Renal pelvis (tissue), 12 donors: ENCODE measurements at places on chromosomes 2 and 18.

DNA sequence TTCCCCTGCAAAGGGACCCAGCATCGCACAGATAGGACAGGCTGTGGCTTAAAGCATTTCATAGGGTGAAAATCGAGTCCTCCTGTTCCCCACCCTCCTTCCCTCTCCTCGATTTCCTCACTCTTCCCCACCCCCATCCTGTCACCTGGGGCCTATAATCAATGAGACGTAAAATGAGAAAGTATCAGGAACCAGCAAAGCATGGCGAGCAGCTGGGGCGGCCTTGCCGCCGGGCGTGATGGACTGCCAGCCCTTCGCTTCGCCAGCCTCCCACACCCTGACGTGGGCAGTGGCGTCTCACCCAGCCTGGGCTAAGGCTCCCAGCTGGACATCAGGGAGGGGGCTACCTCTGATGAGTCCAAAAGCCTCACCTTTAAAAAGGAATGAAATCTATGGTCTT lies 11.1 kb downstream of the SLC30A3 start:
- DNase-seq: no peak

DNA sequence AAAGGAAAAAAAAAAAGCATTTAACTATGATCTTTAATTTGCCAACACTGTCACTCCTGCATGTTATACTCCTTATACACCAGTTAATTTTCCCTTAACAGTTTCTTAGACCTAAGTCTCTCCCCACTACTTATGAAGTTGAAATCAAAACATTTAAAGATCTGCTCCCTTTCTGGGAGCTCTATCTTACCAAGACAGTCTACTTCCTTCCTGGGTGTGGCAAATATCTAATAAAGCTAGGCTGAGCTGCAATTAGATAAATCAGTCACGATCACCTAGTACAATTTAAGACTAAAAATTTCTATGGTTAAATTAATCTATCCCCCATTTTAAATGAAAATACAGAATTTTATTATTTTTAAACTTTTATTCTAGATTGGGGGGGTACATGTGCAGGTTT lies 33.4 kb downstream of the PUM2 start:
- no peak for DNase-seq

DNA sequence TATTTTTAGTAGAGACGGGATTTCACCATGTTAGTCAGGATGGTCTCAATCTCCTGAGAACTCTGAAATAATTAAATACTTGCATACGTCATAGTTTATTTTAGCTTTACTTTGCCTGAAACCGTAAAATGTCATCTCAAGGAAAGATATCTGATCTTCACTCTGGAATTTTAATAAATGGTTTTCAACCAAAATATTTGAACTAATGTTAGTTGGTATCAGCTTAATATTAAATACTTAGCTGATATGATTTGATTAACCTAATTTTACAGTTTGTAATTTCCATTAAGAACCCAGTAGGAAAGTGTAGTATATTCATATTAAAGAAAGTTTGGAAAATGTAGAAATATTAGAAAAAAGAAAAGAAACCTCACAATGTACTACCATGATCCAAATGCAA lies 41.4 kb upstream of the STON1 start:
- no peak for DNase-seq

DNA sequence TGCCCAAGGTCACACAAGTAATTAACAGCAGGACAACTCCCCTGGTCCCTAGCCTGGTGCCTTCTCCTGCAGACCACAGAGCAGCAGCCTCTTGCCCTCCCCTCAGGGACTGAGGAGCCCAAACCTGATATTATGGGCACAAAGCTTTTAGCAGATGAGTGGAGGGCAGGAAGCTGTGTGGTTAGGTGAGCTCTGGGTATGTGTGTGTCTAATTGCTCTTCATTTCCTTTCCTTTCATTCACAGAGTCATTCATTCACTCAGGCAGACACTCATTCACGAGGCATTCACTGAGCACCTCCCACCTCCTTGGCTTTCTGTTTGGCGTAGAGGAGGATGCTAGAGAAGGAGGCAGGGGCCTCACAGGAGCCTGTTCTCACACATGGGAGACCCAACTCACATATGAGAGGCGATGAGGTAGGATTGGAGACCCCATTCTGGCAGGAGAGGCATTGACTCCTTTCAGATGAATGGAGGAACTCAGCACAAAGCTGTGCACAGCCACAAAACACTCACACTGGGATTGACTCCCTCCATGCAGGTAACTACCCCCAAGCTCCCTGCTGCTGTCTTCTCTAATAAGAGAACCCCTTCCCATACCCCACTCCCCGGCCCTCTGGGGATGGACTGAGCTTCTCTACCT lies 306.8 kb upstream of the SKOR2 start:
- no peak for DNase-seq

DNA sequence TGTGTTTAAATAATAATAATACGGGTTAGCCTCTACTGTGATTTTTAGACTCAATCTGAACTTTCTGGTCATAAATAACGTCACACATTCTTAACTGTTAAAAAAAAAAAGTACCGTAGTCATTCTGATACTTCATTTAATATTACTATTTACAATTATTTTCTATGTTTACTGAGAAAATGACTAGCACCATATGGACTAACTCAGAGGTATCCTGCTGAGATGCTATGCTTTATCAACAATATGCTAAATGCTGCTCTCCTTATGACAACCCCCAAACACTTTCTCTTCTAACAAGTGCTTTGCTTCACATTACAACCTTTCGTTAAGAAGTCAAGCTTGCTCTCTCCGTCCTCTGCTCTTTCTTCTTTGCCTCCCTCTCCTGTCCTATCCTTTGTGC lies 182.1 kb downstream of the AFF3 start:
- no peak for DNase-seq

GRCh38 chr2:133054297-133054696 lies 384.3 kb upstream of the LYPD1 start:
- no peak for DNase-seq

- DNase-seq: no peak
Observed at GRCh38 chr2:232528746-232529460, 2.9 kb downstream of the CHRND start.

DNA sequence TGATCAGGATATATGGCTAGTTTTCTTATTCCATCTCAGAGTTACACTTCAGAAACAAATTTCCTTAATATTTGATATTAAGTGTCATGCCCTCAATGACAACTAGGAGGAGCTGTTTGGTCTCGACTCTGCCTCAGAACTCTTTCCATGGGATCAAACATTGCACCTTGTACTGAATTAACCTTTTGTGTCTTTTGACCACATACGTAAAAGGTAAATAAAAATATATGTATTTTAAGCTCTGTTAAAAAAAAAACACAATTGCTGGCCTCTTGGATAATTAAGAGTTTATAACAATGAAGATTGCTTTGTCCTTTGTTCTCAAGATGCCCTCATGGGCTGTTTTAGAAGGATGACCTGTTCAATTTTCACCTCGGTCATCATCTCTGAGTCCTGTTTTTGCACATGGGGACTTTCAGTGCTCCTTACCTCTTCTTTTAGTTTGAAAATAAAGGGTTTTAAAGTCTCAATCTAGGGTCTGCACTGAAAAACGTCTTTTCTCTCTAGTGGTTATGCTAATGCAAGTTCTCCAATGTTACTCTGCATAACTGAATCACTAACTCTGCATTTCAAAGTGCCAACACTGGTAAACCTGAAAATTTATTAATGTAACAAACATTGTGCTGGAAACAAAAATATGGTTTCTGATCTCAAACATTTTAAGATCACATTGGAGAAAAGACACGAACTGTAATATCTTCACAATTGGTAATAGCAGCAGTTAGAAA lies 18.8 kb upstream of the FN1 start:
- no peak for DNase-seq

- DNase-seq: no peak
Observed at GRCh38 chr18:36848609-36849008, 19.7 kb downstream of the KIAA1328 start.

DNA sequence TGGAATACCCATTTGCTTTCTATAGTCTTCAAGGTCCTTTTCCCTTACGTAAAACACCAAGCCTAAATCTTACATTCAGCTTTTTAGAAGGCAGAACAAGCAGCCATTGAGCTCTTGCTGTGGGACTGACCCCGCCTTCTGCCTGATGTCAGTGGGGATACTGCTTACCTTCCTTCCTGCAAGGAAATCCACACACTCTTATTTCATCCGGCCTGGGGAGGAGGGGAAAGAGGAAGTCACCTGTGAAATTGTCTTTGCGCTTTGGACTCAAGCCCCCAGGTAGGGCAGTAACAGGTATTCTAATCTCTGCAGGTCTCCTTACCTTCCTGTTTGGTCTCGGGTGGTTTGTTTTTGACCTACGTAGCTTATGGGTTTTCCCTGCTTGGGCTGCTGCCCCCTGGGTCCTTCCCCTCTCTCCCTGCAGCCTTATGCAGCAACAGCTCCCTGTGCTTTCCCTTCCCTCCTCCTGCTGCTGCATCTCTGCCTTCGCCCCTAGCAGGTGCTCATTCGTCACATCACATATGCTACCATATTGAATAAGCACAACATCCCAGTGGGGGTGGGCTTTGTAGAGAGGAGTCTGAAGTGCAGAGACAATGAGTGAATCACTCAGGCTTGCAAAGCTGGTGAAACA lies 402.5 kb upstream of the TRIB2 start:
- DNase-seq: peak; percentile 16

DNA sequence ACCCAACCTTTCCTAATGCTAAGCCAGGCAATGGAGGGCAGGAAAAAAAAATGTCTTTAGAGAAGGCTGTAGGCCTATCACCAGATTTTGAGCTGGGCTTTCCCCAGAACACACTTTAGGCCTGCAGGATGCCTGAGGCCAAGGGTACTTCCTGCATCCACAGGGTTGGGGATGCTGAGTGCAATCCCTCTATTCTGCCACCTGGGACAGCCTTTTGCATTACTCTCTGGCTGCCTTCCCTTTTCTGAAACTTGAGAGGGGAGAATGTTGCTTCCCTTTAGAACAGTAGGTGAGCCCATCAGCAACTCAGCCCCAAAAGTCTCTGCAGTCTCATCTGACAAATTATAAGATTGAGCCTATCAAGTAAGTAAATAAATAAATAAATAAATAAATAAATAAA lies 195.2 kb downstream of the SLC8A1 start:
- DNase-seq: no peak

DNA sequence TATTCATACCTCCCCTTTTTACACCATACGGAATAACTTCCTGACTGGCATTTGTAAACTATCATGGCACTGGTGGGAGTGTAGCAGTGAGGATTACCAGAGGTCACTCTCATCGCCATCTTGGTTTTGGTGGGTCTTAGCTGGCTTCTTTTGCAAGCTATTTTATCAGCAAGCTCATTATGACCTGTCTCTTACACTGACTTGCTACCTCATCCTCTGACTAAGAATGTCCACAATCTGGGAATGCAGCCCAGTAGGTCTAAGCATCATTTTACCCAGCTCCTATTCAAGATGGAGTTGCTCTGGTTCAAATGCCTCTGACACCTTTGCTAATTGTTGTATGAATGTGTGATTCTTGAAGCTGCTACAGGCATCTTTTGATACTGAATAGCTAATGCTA lies 950.8 kb upstream of the SLC39A10 start:
- no peak for DNase-seq

DNA sequence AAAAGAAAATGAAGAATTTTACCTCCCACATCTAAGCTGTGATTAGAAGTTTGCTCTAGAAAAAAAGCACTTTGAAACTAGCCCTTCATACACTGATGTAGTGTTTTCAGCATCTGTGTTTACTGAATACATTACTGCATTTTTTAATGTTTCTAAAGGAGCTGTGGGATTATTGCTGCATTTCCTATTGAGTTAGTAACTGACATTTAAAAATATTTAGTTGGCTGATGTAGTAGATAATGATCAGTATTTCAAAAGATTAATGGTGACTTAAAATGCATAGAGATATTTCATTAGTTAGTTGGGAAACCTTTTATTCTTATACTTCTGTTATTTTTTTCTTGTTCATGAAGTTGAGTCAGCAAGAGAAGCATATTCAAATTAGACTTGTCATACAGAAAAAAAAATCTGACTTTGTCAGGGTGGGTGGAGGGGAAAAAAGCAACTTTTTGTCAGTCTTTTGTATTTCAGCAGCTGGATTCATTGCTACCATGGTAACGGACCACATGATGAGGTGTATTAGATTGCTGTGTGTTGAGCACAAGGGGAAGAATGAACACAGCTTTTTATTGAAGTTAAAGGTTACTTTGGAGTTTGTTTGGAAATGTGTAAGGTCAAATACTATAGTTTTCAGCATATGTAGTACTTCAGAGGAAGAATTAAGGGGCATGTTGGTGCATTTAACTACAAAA lies at the start of gene DTNA:
TSS of gene DTNA (plus strand) at position 549 of the 692 bp plus-strand sequence. CDS start 45,679 bp downstream, outside the sequence.
- DNase-seq: peak; percentile 84

DNA sequence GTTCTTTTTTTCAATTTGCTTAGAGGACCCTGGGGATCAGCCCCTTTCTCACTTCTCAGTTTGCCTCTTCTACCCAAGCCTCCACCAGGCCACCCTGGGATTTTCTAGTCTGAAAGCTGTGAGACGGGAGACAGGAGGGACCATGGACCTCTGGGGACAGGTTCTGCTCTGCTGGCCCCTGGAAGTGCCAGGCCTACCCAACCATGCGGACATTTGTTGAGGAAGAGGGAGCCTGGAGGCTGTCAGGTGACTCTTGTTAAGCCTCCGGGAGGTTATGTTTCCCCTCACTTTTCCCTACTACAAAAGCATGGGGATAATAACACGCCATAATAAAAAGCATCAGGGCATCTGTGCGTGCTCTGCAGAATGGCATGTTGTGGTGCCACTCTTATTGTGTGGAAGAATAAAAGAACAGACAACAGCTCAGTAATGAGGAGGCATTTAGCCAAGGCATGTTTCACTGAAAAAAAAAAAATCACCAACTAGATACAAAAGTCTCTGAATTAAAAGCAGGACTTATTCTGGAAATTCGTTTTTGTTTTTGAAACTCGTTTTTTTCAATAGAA lies 48.3 kb upstream of the PLA2R1 start:
- DNase-seq: no peak

DNA sequence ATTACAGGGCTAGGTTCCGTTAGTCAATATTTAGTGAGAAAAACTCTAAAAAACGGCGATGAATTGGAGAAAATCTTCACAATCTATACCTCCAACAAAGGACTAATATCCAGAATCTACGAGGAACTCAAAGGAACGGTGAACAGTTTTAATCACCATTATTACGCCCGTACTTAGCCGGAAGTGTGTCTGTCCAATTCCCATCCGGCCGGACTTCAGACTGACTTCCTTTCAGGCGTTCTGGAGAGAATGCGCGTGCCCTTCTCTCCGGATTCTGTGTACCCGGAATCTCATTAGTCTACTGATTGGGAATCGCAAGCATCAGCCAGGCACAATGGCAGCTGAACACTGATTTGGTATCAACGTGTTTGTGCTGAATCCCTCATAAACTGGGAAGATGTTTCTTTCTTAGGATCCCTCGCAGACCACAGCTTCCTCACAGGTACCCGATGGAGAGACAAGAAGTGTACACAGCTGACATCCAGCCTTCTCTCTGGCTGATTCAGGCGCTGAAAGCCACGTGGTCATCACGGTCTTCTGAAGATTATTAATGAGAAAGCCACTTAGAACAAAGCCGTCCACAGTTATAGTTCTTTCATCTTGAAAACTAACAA lies 239.9 kb downstream of the ZNF516 start:
- no peak for DNase-seq

GRCh38 chr18:26046419-26047077 lies 43.9 kb downstream of the SS18 start:
- no peak for DNase-seq

- DNase-seq: no peak
Observed at GRCh38 chr2:46775722-46776121, 139.9 kb downstream of the MCFD2 start.

GRCh38 chr18:25235401-25236042 lies 116.4 kb downstream of the ZNF521 start:
- DNase-seq: no peak
